ENCODE measurements at places on chromosomes 3 and 15.
A peak's percentile ranks its signal among the peaks of the same experiment; 100 is the strongest.

DNA sequence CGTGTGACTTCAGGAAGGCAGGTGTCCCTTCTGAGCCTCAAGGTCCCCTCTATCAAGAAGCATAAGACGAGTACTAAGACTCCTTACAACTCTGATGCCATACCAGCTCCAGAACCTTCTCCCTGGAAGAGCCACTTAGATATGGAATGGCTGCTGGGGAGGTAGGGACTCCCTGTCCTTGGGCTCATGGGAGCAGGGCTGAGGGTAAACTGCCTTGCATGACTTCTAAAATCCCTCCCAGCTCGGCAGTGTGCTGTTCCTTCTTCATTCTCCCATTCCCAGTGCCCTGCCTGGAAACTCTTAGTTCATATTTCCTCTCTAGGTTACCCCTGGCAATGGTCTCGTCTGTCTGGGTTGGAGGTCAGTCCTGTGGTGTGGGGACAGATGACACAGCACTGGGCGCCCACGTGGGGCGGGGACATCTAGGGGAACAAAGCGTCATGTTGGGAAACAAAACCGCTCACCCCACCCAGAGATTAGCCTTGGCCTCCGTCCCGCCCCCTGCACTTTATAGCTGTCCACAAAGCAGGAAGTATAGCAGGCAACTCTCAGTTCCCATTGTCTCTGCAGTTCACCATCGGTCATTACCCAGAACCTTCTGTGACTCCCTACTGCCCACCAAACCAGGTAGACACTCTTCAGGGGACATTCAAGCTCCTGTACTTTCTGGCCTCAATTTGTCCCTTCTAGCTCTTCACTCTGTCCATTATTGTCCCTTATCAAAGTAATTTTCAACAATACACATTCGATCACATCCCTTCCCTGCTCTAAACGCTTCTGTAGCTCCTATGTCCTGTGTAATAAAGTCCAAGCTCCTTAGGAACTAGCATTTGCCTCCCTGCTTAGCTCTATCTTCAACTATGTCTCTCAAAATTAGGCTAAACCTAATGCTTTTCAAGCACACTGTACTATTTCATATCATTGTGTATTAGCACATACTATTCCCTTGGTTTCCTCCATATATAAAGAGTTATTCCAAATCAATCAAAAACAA, 73.8 kb downstream of the IQSEC1 start:
- peak; percentile 84 for DNase-seq

DNA sequence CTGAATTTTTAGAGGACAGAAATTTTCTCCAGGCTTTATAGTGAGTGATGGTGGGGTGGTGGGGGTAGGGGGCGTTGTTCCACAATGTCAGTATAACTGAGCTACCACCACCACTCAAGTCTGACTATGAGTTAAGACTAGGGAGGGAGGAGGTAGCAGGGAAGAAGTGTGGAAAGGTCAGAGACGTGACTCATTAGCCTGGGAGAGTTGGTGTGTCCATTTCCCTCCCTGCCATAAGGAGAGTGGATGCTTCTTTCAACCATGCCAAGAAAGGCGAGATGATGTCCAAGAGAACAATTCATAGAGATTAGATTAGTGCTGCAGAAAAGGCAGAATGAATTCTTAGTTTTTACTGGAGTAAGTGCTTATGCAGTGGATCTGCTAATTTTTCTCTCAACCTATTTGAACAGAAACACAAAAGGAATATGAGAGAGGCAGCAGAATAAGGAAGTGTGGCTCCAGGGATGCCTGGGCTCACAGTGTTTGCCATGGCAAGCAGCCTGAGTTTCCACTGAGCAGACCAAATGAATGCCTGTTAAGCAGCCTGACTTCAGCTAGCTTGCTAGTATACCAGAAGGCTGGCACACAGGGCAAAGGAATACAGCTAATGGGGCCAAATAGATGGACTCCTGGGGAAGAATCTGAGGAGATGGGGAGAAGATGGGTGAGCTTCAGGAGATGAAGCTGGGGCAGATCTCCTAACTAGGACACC, 708.9 kb downstream of the NTRK3 start:
- DNase-seq: peak; percentile 4

DNA sequence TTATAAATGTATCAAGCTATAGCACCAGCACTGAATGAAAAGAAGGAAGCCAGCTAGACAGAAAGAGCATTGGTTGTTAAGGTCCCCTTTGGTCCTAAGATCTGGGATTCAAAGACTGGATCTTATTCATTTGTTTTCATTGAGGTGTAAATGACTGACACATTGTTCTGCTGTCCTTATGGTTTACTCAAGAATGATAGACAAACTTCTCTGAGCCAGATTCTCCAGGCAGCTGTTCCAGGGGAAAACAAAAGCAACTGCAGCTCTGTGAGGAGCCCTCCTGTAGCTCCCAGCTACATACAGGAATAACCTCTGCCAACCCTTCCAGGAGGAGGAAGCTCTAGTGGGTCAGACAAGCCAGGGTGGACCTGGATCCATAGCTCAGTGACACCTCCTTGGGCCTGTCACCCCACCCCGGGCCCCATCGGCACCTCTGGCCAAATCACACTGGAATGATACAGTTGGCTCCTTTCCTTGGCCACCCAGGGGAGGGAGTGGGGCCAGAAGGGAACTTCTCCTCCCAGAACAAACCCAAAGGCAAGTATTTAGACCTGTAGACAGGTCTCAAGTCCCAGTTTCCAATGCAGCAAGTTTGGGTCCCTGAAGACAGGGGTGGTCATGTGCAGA, 57.8 kb downstream of the ZNF621 start:
- no peak for DNase-seq

- DNase-seq: no peak
Measured at GRCh38 chr3:127304121-127304744, 16.4 kb upstream of the PRR20G start.

Measured in pons (tissue), 1 donor.